ENCODE measurements at places on chromosomes 13 and 19.

DNA sequence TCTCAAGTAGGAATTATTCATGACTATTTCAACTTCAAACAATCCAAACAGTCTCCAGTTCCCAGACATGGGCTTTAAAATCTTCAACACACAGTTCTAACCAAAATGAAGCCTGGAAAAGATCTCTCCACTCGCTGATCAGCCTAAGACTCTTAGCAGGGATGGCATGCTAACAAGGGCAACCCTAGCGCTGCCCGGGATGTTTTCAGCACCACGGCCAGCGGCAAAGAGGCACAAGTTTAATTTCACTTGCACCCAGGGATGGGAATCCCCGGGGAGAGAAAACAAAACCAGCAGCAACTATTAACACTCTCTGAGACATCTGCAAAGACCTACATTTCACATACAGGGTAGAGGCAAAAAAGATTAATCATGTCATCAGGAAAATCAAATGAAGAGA is 43.0 kb downstream of the CACNA1A start:
- H3K4me3 ChIP-seq, result no peak overlapping the region
- no peaks in the 10 kb centered on the region for H3K36me3 ChIP-seq
- no peak overlapping the region for H3K27ac ChIP-seq
- H3K4me1 ChIP-seq, result peaks cover 3% of the 10 kb centered on the region
- DNase-seq, result peak; percentile 48

DNA sequence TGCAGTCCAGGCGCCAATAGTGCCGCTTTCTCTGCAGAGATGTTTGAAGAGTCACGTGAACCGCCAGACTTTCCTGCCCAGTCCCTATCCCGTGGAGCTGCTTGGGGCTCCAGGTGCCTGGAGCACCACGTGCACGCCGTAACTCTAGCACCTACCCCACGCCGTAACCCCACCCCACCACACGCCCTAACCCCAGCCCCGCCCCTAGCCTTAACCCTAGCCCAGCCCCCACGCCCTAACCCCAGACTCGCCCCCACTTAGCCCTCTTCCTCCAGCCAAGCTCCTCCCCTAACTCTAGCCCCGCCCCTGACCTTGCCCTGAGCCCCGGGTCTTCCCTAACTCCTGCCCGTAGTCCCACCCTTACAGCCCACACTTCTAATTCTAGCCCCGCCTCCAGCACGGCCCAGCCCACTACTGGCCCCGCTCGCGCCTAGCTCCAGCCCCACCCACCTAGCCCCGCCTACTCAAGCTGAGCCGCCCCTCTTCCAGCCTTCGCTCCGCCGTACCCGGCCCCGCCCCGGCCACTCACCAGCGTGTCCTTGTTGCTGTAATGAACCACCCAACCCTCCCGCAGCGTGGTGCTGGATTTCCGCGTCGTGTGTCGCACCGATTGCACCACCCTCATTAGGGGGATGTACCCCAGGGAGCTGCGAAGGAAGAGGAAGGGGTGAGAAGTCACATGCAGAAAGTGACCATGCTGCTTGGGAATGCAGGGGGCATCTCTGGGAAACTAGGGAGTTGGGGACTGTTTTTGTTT is 19.5 kb downstream of the PRKD2 start:
- peaks cover 83% of the 10 kb centered on the region for H3K36me3 ChIP-seq
- no peaks in the 10 kb centered on the region for H3K4me1 ChIP-seq
- no peaks in the 10 kb centered on the region for H3K27me3 ChIP-seq
- DNase-seq, result peak; percentile 99

DNA sequence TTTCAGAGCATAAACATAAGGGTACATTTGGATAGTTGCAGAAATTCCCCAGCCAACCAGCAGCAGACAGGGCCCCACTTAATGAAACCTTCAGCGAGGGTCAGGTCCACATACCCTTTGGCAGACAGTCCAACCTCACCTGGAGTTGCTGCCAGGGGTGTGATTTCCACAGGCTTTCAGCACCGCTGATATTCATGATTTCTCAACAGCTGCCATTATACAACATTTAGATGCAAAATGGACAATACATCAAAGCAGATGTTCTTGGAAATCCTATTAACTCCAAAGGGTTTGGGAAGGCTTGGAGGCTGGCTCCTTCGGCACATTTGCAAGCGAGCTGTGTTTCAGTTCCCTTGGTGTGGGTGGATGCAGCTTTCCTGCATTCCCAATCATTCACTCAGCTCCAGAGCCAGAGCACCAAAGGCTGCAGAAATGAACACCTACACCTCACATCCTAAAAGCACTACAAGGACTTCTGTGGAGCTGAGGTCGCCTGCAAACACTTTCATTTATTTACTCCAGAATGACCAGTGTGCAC is 147.2 kb upstream of the VSTM2B start:
- H3K4me1 ChIP-seq, result 0 out of 2 replicates have a peak, but pooled peaks cover 2% of the 10 kb centered on the region
- peak; percentile 16 for DNase-seq
- H3K36me3 ChIP-seq, result no peaks in the 10 kb centered on the region
- no peaks in the 10 kb centered on the region for H3K27me3 ChIP-seq
- no peak overlapping the region for H3K27ac ChIP-seq

DNA sequence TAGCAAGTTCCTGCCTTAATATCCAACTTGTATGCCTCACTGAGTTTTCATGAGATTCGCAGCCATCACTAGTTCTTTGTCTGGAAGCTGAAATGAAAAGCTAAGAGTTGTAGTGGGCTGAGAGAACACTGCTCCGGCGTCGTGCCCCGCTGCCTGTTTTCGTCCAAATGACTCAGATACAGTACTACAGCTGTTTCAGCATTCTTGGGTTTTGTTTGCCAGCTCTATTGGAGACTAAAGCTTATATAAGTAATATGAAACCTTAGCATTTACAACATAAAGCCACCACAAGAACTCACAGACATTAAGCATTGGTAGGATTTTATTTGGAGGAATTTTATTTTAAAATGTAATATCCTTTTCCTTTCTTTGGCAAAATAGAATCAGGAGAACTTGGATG is 299.7 kb downstream of the DLEU7 start:
- H3K27me3 ChIP-seq, result no peaks in the 10 kb centered on the region
- no peak for DNase-seq
- H3K4me1 ChIP-seq, result peaks cover 3% of the 10 kb centered on the region
- no peak overlapping the region for H3K27ac ChIP-seq

DNA sequence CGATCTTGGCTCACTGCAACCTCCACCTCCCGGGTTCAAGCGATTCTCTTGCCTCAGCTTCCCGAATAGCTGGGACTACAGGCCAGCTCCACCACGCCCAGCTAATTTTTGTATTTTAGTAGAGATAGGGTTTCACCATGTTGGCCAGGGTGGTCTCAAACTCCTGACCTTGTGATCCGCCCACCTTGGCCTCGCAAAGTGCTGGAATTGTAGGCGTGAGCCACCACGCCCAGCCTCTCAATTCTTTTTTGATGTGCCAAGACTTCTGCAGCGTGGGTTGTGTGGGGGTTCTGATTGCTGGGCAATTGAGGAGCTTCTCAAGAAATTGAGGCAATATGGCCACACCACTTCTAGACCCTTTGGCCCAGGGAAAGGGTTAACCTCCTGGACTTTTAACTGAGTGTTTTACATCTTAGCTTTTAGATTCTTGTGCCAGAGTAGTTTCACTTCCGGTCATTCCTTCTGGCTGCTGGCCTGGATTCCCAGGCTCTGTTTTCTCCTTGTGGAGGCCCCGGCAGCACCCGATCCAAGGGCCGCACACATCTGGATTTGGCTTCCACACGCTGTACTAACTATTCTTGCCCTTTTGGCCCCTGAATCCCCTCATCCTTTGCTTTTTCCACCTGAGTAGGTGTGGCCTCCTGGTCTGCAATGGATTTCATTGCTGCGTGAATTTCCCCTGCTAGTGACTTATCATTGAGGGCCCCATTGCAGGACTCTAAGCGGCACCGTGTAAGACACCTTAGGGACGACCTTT is 14.7 kb downstream of the SMARCA4 start:
- H3K4me1 ChIP-seq, result no peaks in the 10 kb centered on the region
- no peaks in the 10 kb centered on the region for H3K27me3 ChIP-seq
- no peak overlapping the region for H3K27ac ChIP-seq
- no peak for DNase-seq
- H3K36me3 ChIP-seq, result peaks cover 21% of the 10 kb centered on the region

DNA sequence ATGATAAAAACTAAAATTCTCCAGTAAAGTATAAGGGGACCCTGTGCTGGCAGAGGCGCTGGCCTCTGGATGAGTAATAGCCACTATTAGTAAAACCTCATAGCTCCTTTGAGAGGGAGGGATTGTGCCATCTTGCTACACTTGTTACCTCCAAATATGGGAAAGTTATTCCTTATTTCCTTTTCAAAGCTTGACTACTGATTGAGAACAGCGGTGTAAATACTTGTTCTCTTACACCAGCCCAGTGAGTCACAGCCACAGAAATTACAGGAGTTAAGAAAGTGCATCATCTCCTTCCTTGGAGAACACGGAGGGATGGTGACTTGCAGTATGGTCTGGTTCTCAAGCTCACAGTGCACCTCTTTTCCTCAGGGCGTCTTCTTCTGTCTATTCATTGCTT is 379.0 kb downstream of the EFNB2 start:
- peaks cover 3% of the 10 kb centered on the region for H3K4me1 ChIP-seq
- H3K36me3 ChIP-seq, result no peaks in the 10 kb centered on the region
- no peak overlapping the region for H3K27ac ChIP-seq
- no peak for DNase-seq
- no peak overlapping the region for H3K4me3 ChIP-seq

DNA sequence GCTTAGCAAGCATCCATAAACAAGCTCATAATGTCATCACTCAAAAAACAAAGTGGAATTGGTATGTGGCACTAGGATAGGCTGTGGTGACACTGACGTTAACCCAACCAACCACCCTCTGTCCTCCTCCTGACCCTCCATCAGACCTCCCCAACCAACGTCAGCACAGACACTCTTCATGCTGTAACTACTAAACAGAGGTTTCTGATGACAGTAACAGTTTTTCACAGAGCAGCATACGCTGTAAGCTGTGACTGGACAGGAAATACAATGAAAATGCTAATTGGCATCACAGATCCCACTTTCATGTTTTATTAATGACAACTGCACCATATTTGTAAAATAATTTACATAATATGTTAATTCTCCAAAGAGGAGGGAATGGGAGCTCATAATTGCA is 238.0 kb downstream of the IRS2 start:
- no peak overlapping the region for H3K4me3 ChIP-seq
- DNase-seq, result no peak

- 0 out of 2 replicates have a peak, but pooled peaks cover 4% of the 10 kb centered on the region for H3K4me1 ChIP-seq
- no peak overlapping the region for H3K4me3 ChIP-seq
- no peak for DNase-seq
- no peaks in the 10 kb centered on the region for H3K36me3 ChIP-seq
Measured at GRCh38 chr19:1766800-1767352, 13.6 kb downstream of the ONECUT3 start.

- no peaks in the 10 kb centered on the region for H3K36me3 ChIP-seq
- no peak for DNase-seq
- H3K27ac ChIP-seq, result no peak overlapping the region
- peaks cover 11% of the 10 kb centered on the region for H3K4me1 ChIP-seq
Measured at GRCh38 chr13:51635137-51635878, 51.0 kb downstream of the WDFY2 start.

GRCh38 chr13:111202156-111202621 is 87.1 kb downstream of the ARHGEF7 start:
- peaks cover 14% of the 10 kb centered on the region for H3K36me3 ChIP-seq
- no peak for DNase-seq
- H3K4me1 ChIP-seq, result peaks cover 15% of the 10 kb centered on the region
- no peaks in the 10 kb centered on the region for H3K27me3 ChIP-seq

- no peaks in the 10 kb centered on the region for H3K27me3 ChIP-seq
- H3K4me3 ChIP-seq, result no peak overlapping the region
- H3K4me1 ChIP-seq, result no peaks in the 10 kb centered on the region
- no peak for DNase-seq
- H3K27ac ChIP-seq, result no peak overlapping the region
Measured at GRCh38 chr13:89750371-89750770, 1597.1 kb upstream of the MIR17HG start.

DNA sequence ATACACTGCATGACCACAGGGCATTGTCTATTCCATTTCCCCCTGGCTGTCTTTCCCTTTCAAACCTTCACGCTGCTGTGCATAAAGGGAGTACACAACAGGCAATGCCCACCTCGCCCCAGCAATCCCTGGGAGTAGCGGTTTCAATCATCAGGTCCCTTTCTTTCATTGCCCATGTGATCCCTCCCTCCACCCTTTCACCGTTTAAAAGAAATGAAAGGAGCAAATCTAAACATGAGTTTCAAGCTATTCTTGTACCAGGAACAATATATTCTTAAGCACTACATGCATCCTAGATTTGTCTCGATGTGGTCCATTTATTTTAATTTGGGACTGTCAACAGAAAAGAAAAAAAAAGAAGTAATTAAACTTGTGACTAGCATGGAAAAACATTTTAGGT is 123.4 kb upstream of the ARGLU1 start:
- H3K27ac ChIP-seq, result no peak overlapping the region
- H3K4me3 ChIP-seq, result no peak overlapping the region
- H3K36me3 ChIP-seq, result no peaks in the 10 kb centered on the region
- H3K4me1 ChIP-seq, result 0 out of 2 replicates have a peak, but pooled peaks cover 2% of the 10 kb centered on the region
- no peak for DNase-seq

GRCh38 chr13:79502859-79503468 is 22.0 kb downstream of the NDFIP2 start:
- no peak overlapping the region for H3K27ac ChIP-seq
- no peaks in the 10 kb centered on the region for H3K27me3 ChIP-seq
- DNase-seq, result no peak
- H3K4me1 ChIP-seq, result no peaks in the 10 kb centered on the region
- H3K4me3 ChIP-seq, result no peak overlapping the region

- peak overlapping the region; percentile 93 for H3K4me3 ChIP-seq
- no peaks in the 10 kb centered on the region for H3K27me3 ChIP-seq
- no peak overlapping the region for H3K27ac ChIP-seq
- H3K4me1 ChIP-seq, result no peaks in the 10 kb centered on the region
- H3K36me3 ChIP-seq, result peaks cover 4% of the 10 kb centered on the region
- DNase-seq, result no peak
Measured at GRCh38 chr13:39036212-39036611, 1.7 kb downstream of the PROSER1 start.

DNA sequence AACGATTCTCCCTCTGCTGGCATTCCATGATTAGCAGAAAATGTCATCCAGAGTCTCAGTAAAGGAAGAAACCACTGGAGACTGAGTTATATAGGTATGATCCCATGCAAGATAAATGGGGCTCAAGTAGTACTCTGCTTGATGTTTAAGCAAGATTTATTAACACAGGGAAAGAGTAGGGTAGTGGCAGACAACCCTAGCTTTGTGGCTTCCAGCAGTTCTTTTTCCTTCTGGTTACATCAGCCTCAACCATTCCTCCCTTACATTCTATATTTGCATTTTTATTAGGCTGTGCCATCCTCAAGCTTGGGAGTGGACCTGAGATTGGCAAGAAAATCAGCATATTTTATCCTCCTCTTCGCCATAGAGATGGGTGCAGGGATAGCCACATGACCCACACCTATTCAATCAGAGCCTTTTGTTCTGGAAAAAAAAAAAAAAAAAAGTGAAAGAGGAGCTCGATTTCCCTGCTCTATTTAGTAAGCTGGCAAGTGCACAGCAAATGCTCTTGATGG is 402.1 kb downstream of the ZNF536 start:
- no peak overlapping the region for H3K4me3 ChIP-seq
- no peaks in the 10 kb centered on the region for H3K36me3 ChIP-seq
- no peaks in the 10 kb centered on the region for H3K4me1 ChIP-seq

GRCh38 chr19:38617283-38617763 is 430 bp downstream of the MAP4K1 start:
- H3K4me1 ChIP-seq, result peaks cover 4% of the 10 kb centered on the region
- no peak for DNase-seq
- no peaks in the 10 kb centered on the region for H3K27me3 ChIP-seq
- no peak overlapping the region for H3K4me3 ChIP-seq
- no peak overlapping the region for H3K27ac ChIP-seq
- H3K36me3 ChIP-seq, result peaks cover 19% of the 10 kb centered on the region

- H3K27ac ChIP-seq, result no peak overlapping the region
- H3K4me3 ChIP-seq, result no peak overlapping the region
- DNase-seq, result peak; percentile 50
- H3K36me3 ChIP-seq, result peaks cover 10% of the 10 kb centered on the region
Measured at GRCh38 chr19:48152551-48152950, 17.6 kb downstream of the LIG1 start.

Data from H9 (cell line).